ENCODE measurements at places on chromosomes 1 and 21.

DNA sequence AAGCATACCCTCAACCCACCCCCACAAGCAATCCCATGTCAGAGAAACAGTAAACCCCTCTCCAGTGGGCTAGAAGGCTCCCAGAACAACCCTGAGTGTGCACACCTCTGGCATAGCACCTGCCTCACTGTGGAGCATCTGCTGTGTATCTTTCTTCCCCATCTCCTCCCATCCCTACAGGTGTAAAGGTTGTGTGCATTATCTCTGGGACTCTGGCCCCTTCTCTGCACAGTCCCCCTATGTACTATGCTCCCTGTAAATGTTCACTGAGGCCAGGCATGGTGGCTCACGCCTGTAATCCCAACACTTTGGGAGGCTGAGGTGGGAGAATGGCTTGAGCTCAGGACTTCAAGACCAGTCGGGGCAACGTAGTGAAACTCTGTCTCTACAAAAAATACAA, 700 bp upstream of the CACNA1S start:
- no peak for DNase-seq

DNA sequence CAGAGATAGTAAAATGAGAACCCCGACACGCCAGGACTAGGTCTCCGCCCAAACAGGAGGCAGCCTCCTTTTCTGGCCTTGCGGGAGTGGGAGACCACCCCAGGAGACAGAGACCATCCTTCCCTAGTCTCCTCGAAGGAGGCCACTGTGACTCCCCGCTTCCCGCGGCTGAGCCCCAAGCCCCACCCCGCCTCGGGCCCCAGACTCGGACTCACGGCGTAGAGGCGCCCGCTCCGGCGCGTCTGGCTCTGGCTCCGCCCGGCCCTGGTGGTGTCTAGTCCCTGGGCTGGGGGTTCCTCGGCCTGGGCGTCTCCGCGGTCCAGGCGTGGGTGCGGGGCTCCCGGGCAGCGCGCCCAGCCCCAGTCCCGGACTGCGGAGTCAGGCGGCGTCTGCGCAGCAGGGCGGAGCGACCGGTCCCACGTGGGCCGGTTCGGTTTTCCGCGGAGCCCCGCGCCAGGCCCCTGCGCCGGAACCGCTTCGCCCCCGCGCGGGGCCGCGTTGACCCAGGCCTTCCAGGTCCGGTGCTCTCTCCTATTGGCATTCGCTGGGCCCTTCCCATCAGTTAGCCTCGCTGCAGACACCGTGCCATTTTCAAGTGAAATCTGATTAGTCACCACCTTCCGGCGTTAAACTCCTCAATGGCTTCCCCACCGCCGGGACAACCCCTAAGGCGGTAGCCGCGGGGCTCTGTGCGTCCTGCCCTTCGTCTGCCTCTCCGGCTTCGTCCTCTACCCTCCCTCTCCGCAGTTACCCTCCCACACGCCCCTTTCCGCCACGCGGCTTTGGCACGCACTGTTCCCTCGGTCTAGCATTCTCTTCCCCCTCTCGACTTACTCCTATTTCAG, at the start of gene C1orf216:
Gene C1orf216, minus strand, starts transcription at position 393 of the 845 bp plus-strand sequence. CDS start 2,563 bp downstream, outside the sequence.
- peak; percentile 40 for DNase-seq

DNA sequence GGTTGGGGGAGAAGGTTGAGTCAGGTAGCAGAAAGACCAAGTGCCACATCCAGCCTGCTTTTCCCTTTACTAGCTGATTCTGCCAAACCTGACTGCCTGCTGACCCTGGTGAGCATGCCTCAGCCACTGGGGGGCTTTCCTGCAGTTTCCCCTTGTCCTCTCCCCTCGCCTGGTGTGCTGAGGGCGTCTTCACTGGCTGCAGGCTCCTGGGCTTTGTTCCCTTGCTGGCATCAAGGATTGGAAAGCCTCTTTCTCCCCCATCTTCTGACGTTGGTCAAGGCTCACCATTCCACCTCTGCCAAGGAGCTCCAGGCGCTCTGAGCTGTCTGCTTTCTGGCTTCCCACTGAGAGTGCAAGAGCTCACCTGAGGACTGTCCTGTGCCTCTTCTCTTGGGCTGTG, 28.4 kb downstream of the MAN1C1 start:
- DNase-seq: no peak

GRCh38 chr1:169550294-169550693, 36.0 kb downstream of the F5 start:
- no peak for DNase-seq

DNA sequence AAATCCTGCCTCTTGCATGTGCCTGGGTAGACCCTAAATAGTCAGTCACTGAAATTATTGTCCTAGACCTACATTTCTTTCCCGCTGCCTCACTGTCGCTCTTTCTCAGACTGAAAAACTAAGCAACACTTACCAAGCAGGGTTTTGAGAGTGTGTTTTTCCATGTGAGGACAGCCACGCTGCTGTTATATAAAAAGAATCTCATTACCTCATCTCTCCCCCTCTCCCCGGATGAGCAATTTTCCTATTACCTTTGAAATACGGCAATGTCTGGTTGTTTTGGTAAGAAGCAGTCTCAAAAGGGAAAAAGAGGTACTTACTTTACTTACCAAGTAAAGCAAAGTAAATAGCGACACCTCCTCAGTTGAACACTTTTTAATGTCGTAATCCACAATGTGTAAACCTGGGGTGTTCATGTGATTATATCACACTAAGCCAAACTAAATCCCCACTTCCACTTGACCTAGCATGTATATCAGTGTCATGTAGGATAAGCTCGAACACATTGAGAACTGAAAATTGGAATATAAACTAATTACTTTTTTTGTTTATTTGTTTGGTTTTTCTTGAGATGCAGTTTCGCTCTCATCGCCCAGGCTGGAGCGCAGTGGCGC, 12.2 kb upstream of the VN1R5 start:
- no peak for DNase-seq

- DNase-seq: no peak
Measured at GRCh38 chr1:7587108-7587772, 183.9 kb upstream of the VAMP3 start.
